CD4-positive, alpha-beta T cell treated with Interleukin-4 for 4 hours (primary cell): ENCODE measurements at places on chromosomes 2 and 18.

GRCh38 chr18:41391616-41392595 is 563.1 kb upstream of the PIK3C3 start:
- no peak for DNase-seq

DNA sequence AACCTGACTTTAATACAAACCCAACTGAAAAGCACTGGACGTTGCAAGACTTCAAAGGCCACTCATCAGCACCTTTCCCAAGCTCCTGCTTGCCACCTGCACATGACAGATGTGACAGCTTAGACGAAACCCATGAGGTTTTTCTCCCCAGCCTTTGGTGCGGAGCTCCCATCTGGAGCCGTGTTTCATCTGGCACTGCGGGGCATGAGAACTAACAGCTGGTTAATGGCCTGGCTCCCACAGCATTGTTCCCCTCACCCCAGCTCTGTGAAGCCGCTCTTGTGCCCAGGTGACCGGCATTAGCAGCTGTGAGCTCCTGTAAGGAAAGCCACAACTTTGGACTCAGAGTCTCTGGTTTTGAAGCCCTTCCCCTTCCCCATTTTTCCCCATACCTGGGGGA is 50.9 kb downstream of the GALR1 start:
- DNase-seq: no peak

GRCh38 chr2:215851082-215851481 is 162.3 kb downstream of the MREG start:
- no peak for DNase-seq

DNA sequence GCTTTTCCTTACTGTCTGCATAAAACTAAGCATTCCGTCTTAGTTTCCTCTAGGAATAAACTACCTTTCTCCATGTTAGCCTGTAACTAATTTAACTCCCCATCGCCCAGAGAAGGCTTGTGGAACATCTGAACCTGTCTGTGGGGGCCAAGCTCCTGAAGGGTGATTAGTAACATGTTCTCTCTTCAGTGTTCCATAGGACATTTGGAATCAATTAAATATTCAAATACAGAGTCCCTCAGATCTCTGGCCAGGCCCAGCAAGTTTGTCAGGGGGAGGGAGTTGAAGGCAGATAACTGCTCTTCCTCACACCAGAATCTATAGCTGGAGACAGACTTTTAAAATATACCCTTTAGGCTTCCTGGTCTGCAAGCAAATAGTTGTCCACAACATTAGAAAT is 8.8 kb downstream of the RDH14 start:
- no peak for DNase-seq

- DNase-seq: no peak
Observed at GRCh38 chr18:74060579-74060978, 87.1 kb downstream of the FBXO15 start.

DNA sequence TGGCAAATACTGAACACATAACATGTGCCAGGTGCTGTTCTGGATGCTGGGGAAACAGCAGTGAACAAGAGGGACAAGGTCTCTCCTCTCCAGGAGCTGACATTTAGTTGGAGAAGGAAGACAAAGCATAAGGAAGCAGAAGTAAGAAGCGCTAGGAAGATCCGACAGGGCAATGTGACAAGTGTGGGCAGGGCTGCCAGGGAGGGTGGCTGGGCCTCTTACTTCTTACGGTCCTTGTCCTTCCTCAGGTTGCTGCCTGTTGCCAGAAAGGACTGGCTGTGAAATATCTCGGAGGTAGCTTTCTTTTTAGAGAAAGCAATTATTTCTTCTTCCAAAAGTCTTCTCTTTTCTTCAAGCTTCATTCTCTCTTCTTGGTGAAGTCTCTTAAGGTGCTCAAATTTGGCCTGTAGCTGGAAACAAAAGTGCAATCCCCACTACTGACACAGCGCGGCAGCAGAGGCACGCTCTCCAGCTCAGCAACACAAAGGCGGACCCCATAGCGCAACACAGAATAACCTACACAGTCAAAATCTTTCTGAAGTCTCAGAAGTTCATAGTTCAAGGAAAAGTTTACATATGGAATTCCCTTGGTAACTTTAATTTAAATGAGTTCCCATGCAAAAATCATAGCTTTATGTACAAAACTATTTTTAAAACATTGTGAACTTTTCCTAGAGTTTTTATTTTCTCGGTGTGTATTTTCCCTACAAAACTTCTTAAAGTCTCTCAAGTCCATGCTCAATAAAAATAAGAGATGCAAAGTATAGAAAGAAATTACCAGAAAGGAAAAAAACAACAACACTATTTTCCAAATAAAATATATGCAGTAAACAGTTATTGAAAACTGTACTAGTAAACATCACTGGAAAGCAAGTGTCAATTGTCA is 67.7 kb downstream of the SEPTIN10 start:
- DNase-seq: peak; percentile 54

DNA sequence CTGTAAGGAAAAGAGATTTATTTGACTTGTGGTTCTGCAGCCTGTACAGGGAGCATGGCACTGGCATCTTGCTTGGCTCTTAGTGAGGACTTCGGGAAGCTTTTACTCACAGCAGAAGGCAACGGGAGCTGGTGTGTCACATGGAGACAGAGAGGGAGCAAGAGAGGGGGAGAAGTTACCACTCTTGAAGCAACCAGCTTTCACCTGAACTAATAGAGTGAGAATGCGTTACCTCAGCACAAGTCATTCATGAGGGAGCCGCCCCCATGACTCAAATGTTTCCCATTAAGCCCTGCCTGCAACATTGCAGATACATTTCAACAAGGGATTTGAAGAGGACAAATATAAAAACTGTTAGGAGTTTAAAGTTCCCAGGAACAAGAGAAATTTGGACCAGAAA is 190.0 kb downstream of the CYRIA start:
- no peak for DNase-seq

DNA sequence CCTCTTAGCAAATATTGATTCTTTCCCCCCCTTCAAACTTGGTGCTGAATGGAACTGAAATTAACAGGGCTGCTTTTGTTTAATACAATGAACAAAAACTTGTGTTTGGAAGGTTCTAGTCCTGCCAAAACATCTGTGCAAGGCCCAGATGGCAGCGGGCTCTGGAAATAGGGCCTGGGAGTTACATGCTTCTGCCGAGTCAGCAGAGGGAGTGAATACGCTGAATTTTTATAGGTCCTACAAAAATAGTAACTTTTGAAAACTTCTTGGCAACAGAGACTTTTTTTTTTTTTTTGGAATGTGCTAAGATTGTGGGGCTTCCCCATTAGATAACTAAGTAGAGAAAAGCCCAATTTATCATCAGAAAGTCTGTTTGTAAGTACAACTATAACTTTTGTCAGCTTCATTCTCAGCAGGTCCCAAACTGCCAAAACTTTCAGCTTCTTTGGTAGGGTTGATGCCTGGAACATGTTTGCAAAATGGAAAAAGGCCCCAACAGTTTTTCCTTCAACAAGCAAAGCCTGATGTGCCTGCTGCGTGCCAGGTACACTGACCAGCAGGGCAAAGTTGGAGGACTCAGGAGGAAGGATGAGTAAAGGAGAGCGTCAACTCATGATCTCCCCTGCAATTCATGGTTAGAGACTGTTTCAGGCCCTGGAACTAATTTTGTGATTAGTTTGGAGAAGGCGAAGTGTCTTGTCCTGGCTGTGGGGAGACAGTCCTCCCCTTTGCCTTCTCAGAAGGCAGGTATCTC is 45.1 kb upstream of the HDAC4 start:
- DNase-seq: no peak

DNA sequence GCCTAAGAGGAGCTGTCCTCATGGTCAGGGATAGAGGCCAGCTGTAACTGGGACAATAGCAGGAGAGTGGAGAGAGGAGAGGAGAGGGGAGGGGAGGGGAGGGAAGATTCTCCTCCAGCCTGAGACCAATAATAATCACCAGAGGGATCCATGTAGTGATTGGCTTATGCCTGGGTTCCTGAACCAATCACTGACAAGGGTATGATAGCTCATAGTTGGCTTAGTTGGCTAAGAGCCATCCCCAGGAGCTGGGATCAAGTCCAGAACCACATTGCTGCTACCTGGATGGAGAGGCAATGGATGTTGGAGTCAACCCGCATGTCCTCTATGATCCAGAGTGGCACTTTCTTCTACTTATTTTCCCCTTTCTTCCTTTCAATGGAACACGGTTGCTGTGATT is 7.7 kb upstream of the ST8SIA5 start:
- DNase-seq: no peak

- DNase-seq: no peak
Observed at GRCh38 chr2:72415781-72416475, 268.3 kb upstream of the CYP26B1 start.

DNA sequence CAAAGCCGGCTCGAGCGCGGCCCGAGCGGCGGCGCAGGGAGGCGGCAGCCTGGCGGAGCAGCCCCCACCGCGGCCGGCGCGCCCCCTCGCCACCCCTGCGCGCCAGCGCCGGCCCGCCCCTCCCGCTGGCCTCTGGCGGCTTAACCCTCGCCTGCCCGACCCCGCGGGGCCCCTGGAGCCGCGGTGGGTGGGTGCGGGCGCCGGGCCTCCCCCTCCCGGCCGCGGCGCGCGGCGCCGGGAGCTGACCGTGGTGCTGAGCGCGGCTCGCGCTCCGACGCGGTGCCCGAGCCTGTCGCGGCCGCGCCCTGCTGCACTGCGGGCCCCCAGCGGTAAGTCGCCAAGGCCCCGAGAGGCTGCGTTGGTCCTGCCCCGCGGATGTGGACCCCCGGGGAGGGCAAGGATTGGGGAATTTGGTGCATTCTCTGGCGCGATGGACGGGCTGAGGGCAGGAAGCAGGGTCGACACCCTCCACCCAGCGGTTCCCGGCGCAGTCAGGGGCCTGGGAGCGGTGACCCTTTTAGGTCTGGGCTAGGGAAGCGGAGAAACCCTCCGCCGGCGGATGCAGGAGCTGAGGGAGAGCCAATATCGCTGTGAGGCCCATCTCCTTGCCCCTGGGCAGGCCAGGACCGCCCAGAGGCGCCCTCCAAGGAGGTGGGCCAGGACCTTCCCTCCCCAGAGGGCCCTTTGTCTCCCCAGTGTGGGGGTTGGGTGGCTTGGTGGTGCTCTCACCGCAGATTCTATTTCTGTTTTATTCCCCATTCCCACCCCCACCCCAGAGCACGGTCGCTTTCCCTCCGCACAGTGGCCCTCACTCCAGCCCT is 923 bp downstream of the AMER3 start:
- DNase-seq: no peak

DNA sequence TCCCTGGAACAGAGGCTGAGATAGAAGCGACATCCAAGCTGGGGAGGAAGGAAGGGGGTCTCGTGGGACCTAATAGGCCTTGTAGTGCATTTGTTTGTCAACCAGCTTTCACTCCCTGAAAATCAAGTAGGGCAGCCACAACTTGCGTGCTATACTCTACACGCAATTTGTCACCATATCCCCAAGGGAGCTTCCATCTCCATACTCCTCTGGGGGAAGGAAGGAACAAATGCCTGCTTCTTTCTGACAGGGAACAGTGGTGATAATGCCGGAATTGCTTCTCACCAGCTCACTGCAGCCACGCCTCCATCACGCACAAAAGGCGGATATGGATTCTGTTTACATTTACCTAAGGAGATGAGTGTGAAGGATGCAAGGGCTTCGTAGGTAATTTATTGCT is 213.4 kb downstream of the TMEM163 start:
- DNase-seq: no peak

GRCh38 chr18:46719388-46719787 is 37.5 kb downstream of the ST8SIA5 start:
- no peak for DNase-seq

DNA sequence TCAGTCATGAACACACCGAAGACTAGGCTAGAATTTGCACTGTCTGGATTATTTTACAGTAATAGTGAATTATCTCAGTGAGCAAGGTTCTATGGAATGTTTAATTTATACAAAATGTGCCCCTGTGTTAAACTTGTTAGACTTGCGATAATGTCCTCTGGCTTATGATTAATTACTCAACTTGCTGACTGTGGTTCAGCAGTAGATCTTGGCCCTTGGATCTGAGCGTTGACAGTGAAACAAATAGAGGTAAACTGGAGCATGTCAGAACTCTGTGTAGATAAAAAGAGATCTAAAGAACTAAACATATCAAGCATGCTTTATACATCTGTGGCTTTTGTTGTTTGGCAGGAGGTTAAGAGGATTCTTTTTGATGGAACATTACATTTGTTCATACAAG is 407.6 kb downstream of the DSEL start:
- DNase-seq: no peak

DNA sequence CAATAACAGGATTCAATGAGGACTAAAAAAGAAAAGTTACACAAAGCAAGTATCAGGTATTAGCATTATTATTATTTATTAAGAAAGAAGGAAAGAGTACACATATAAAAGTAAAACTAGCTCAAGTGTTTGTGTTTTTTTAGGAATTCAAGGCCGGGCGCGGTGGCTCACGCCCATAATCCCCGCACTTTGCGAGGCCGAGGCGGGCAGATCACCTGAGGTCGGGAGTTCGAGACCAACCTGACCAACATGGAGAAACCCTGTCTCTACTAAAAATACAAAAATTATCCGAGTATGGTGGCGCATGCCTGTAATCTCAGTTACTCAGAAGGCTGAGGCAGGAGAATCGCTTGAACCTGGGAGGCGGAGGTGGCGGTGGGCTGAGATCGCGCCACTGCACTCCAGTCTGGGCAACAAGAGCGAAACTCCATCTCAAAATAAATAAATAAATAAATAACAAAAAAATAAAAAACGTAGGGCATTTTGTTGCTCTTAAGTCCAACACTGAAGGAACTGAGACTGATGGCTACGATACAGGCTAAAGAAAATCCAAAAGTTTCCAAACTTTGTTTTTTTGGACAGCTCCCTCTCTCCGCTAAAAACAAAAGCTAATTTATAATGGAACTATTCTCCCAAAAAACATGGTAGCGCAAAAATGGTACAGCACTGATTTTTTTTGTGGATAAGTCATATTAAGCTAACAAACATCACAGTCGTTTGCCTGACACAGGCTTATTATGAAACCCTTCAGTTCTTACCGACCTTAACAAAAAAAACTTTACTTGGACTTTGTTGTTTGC is 1.7 kb downstream of the TRAPPC8 start:
- DNase-seq: no peak

DNA sequence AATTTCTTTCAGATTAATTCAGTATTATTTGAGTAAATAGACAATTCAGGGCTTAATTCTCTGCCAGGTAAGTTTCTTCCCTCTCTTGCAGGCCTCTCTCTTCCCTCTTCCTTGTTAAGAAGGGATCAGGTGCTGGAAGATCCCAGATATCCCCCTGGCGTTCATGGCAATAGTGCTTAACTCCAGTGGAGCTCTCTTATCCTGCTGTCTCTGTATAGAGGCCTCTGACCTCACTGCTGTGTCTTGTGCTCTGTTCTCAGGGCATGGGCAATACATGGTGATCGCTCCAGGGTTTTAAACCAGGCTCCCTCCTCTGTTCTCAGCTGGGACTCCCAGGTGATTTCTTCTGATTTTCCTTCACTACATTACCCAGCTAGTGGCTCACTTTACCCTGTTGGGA is 226.8 kb downstream of the MC4R start:
- no peak for DNase-seq

DNA sequence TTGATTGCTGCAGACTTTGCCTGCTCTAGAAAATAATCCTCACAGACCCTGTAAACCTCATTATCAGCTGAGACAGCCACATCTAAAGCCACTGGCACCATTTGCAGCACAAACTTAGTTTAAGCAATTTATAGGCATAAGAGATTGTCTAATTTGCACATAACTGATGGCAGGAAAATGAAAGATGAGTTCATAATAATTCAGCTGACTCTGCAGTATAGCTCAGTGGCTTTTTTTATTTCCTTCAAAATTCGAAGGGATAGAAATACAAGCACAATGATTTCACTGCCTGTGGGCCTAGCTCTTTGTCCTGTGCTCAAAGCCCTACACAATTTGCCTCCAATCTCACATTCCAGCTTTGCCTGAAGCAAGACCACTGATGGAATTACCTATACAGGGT is 341.2 kb downstream of the RAD51AP2 start:
- no peak for DNase-seq

- no peak for DNase-seq
Observed at GRCh38 chr2:33673937-33674336, 74.8 kb upstream of the FAM98A start.
